ENCODE measurements at places on chromosomes 7 and 10.

GRCh38 chr10:108663587-108663986 is 1259.7 kb downstream of the XPNPEP1 start:
- no peaks in the 10 kb centered on the region for H3K4me1 ChIP-seq
- H3K4me3 ChIP-seq, result no peak overlapping the region
- DNase-seq, result no peak
- H3K27ac ChIP-seq, result no peak overlapping the region
- no peaks in the 10 kb centered on the region for H3K27me3 ChIP-seq
- no peaks in the 10 kb centered on the region for H3K36me3 ChIP-seq

GRCh38 chr10:123038782-123039631 is 30.2 kb downstream of the ACADSB start:
- peaks cover 14% of the 10 kb centered on the region for H3K36me3 ChIP-seq
- no peak overlapping the region for H3K27ac ChIP-seq
- no peak for DNase-seq
- H3K4me1 ChIP-seq, result no peaks in the 10 kb centered on the region
- no peaks in the 10 kb centered on the region for H3K27me3 ChIP-seq

DNA sequence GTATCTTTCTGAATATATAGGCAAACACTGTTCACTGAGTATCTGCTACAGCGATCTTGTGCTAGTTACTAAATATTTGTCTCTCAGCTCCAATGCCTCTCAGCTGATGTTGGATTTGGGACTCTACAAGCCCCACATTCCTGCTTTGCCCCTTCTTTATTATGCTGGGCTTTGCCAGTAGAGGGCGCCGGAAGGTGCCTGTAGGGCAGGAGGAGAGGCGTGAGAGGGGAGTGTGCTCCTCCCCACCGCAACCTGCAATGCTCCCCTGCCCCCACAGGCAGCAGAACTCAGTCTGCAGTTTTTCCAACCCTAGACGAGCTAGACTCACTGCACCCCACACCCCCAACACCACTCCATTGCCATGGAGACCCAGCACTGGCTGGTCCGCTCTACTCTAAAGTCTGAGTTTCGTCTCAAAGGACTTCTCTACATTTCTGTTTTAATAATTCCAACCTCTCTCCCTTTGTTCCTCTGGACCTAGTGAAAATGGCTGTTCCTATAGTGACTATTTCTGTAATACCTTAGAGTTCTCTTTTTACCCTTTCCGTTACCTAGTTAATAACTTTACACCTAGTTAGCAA is 337.6 kb downstream of the CCSER2 start:
- H3K27me3 ChIP-seq, result peaks cover 19% of the 10 kb centered on the region
- no peak overlapping the region for H3K4me3 ChIP-seq
- H3K27ac ChIP-seq, result no peak overlapping the region
- H3K4me1 ChIP-seq, result no peaks in the 10 kb centered on the region
- H3K36me3 ChIP-seq, result no peaks in the 10 kb centered on the region

DNA sequence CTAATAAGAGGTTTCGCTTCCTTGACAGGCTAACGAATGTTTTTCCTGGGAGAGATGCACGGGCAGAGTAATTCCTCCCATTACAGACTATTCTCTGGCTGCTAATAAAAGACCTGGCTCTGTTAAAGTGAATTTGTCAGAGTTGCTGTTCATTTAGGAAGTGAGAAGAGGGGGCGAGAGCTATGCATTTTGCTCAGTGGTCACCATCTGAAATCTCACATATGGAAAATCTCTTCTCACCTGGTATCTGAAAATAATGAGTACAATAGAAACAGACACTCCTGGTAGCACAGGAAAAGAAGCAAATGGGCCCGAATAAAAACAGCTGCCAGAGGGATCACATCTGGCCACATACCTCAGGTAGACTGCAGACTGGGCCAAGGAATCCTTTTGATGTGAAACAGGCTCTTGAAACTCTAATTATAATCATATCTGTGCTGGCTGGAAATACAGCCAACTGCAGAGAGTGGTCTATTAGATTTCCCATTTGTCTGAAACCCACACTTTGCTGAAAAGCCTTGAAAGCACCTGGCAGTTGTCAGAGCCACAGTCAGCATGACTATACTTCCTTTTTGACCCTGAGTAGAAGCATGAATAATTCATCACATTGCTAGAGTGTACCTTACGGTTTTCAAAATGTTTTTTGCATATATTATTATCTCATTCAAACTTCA is 33.6 kb downstream of the AOAH start:
- H3K36me3 ChIP-seq, result peaks cover 19% of the 10 kb centered on the region
- H3K4me1 ChIP-seq, result peaks cover 62% of the 10 kb centered on the region
- peak overlapping the region; percentile 66 for H3K4me3 ChIP-seq

GRCh38 chr7:22142572-22142971 is 196.9 kb upstream of the CDCA7L start:
- H3K36me3 ChIP-seq, result no peaks in the 10 kb centered on the region
- no peak for DNase-seq
- H3K27me3 ChIP-seq, result peaks cover 30% of the 10 kb centered on the region

GRCh38 chr10:62005687-62006086 is 104.2 kb downstream of the ARID5B start:
- H3K27ac ChIP-seq, result no peak overlapping the region
- no peaks in the 10 kb centered on the region for H3K27me3 ChIP-seq
- no peak for DNase-seq
- no peaks in the 10 kb centered on the region for H3K36me3 ChIP-seq
- peaks cover 62% of the 10 kb centered on the region for H3K4me1 ChIP-seq

- H3K4me1 ChIP-seq, result no peaks in the 10 kb centered on the region
- H3K27me3 ChIP-seq, result no peaks in the 10 kb centered on the region
- H3K36me3 ChIP-seq, result no peaks in the 10 kb centered on the region
- no peak for DNase-seq
- H3K27ac ChIP-seq, result no peak overlapping the region
- no peak overlapping the region for H3K4me3 ChIP-seq
These were observed 388.4 kb downstream of the TFEC start for GRCh38 chr7:115642194-115642593.

- H3K27me3 ChIP-seq, result peaks cover 4% of the 10 kb centered on the region
- no peaks in the 10 kb centered on the region for H3K4me1 ChIP-seq
- H3K27ac ChIP-seq, result no peak overlapping the region
- H3K4me3 ChIP-seq, result no peak overlapping the region
- no peaks in the 10 kb centered on the region for H3K36me3 ChIP-seq
- DNase-seq, result no peak
These were observed 7.9 kb downstream of the ENO4 start for GRCh38 chr10:116857156-116857555.

GRCh38 chr10:9545073-9545472 is 1472.6 kb upstream of the CELF2 start:
- H3K4me1 ChIP-seq, result no peaks in the 10 kb centered on the region
- H3K4me3 ChIP-seq, result no peak overlapping the region
- H3K36me3 ChIP-seq, result no peaks in the 10 kb centered on the region
- no peak for DNase-seq
- H3K27me3 ChIP-seq, result no peaks in the 10 kb centered on the region
- H3K27ac ChIP-seq, result no peak overlapping the region

GRCh38 chr7:30738026-30738915 is 13.7 kb upstream of the INMT start:
- H3K4me3 ChIP-seq, result peak overlapping the region; percentile 6
- H3K27me3 ChIP-seq, result no peaks in the 10 kb centered on the region
- peaks cover 37% of the 10 kb centered on the region for H3K4me1 ChIP-seq
- peak overlapping the region; percentile 94 for H3K27ac ChIP-seq

- no peak overlapping the region for H3K4me3 ChIP-seq
- H3K4me1 ChIP-seq, result peaks cover 65% of the 10 kb centered on the region
- H3K27me3 ChIP-seq, result no peaks in the 10 kb centered on the region
- no peak overlapping the region for H3K27ac ChIP-seq
- DNase-seq, result no peak
These were observed 99.5 kb downstream of the SFMBT2 start for GRCh38 chr10:7311218-7311849.

GRCh38 chr10:36194276-36194675 is 552.2 kb upstream of the FZD8 start:
- H3K36me3 ChIP-seq, result peaks cover 3% of the 10 kb centered on the region
- no peak for DNase-seq
- H3K27me3 ChIP-seq, result no peaks in the 10 kb centered on the region
- H3K27ac ChIP-seq, result no peak overlapping the region

DNA sequence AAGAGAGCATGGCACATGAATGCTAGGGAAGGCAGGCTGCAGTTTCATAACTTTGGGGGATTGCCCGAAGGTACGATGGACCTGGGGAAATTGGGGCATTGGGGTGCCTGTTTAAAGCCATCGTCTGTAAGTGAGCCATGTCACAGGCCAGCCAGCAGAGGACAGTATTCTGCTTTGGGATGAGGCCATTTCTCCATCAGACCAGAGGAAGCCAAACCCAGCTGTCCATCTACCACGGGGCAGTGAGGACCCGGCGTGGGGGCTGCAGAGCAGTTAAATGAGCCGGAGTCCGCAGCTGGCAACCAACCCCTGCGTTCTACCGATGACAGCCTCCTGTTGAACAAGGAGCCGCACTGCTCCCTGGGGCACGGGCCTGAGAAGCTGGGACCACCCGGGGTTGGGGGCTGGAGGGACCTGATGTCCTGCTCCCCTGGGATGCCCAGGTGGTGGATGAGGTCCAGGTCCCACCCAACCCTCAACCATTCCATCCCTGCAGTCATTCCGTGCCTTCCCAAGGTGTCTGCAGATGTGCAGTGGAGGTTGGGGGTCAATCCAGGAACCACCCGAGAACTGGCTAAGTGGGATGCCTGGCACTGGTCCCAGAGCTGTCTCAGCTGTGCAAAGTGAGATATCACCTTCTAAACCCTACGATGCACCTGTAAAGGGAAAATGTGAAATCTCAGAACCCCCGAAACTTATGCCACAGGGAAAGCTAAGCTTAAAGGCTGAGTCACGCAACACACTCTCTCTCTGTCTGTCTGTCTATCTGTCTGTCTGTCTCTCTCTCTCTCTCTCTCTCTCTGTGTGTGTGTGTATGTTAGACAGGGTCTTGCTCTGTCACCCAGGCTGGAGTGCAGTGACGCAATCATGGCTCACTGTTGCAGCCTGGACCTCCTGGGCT is 12.1 kb upstream of the RHBDD2 start:
- H3K4me1 ChIP-seq, result peaks cover 6% of the 10 kb centered on the region
- H3K27me3 ChIP-seq, result peaks cover 28% of the 10 kb centered on the region
- H3K27ac ChIP-seq, result no peak overlapping the region
- no peaks in the 10 kb centered on the region for H3K36me3 ChIP-seq
- peak; percentile 24 for DNase-seq

GRCh38 chr10:24756283-24756682 is 32.6 kb upstream of the ARHGAP21 start:
- no peak for DNase-seq
- no peaks in the 10 kb centered on the region for H3K27me3 ChIP-seq
- H3K4me1 ChIP-seq, result no peaks in the 10 kb centered on the region
- H3K36me3 ChIP-seq, result no peaks in the 10 kb centered on the region
- no peak overlapping the region for H3K4me3 ChIP-seq

DNA sequence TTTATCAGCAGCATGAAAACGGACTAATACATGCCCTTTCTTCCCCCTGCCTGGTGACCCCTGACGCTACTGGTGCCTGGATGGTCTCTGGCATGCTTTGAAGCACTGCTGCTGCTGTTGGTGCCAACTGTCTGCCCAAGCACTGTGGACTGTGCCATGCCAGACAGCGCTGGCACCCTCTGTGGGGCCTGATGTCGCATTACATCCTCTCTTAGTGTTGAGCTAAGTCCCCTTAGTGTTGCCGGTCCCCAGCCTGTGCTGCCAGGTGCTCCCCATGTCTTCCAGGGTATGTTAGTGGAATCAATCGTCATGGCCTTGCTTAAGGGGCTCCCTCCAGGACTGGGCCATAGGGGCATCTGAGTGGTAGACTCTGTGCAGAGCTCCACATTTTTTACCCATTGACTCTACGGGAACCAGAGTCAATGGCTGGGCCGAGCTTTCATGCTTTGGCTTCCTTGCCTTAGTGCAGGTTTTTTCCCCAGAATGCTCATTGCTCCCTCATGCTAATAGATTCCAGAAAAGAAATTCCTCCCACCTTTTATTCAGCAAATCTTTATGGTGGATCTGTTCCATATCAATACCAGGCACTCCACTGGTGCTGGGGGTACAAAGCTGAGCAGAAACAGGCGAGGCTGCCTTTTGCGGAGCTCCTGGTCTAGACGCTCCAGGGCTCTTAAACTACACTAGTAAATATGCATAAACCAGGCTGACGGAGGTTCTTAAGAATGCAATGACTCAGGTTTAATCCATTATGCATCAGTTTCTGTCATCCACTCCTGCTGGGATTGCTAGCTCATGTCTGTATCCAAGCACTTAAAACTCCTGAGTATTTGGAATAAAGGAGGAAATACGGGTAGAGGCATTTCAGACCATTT is 21.8 kb upstream of the MRC1 start:
- no peaks in the 10 kb centered on the region for H3K36me3 ChIP-seq
- no peak overlapping the region for H3K4me3 ChIP-seq
- DNase-seq, result no peak
- peaks cover 21% of the 10 kb centered on the region for H3K27me3 ChIP-seq
- no peak overlapping the region for H3K27ac ChIP-seq

DNA sequence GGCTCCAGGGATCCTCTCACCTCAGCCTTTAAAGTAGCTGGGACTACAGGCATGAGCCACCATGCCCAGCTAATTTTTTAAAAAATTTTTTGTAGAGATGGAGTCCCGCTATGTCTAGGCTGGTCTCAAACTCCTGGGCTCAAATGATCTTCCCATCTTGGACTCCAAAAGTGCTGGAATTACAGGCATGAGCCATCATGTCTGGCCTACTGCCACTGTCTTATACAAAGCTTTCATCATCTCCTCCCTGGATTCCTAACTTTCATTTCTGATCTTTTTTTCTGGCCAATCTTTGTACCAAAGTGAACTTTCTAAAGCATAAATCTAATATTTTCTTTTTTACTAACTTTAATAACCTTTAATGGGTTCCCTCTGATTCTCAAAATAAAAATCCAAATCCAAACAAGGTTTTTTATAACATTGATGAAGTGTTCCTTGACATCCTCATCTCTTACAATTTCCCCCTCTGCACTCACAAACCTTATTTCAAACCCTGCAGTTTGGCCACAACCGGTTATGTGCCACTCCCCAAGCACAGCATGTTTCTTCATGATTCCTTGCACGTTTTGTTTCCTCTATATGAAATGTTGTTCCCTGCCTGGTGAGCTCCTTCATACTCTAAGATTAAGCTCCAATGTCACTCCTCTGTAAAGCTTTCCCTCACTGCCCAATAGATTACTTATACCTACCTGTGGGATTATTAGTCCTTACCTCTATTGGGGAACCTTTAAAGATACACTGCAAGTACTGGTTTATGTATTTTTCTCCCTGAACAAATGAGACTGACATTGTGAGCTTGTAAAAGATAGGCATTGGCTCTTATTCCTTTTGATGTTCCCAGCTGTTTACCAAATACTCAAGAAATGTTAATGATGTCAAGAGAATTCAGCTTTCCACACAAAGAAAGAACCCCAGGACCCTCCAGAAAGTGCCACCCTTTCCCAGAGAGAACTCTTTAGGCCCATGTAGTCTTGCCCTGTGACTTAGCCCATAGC is 101.7 kb downstream of the HOXA1 start:
- no peaks in the 10 kb centered on the region for H3K4me1 ChIP-seq
- no peak overlapping the region for H3K4me3 ChIP-seq
- H3K27me3 ChIP-seq, result peaks cover 14% of the 10 kb centered on the region
- no peak overlapping the region for H3K27ac ChIP-seq
- no peaks in the 10 kb centered on the region for H3K36me3 ChIP-seq

- peaks cover 77% of the 10 kb centered on the region for H3K27me3 ChIP-seq
- H3K4me3 ChIP-seq, result no peak overlapping the region
- H3K27ac ChIP-seq, result no peak overlapping the region
- H3K4me1 ChIP-seq, result no peaks in the 10 kb centered on the region
- H3K36me3 ChIP-seq, result no peaks in the 10 kb centered on the region
These were observed 13.6 kb downstream of the OPALIN start for GRCh38 chr10:96345222-96345621.

- H3K4me3 ChIP-seq, result no peak overlapping the region
- no peaks in the 10 kb centered on the region for H3K4me1 ChIP-seq
- DNase-seq, result no peak
- H3K36me3 ChIP-seq, result no peaks in the 10 kb centered on the region
- H3K27me3 ChIP-seq, result peaks cover 8% of the 10 kb centered on the region
- no peak overlapping the region for H3K27ac ChIP-seq
These were observed 29.2 kb upstream of the ELOVL3 start for GRCh38 chr10:102196893-102197292.

Measured in central memory CD8-positive, alpha-beta T cell (primary cell).